G401 (cell line): ENCODE measurements at places on chromosomes 3 and 15. TPM values are rescaled to one million over a fixed set of nuclear protein-coding genes. Genes with fewer than 3 reads are reported as not detected.
A peak's percentile ranks its signal among the peaks of the same experiment; 100 is the strongest.

DNA sequence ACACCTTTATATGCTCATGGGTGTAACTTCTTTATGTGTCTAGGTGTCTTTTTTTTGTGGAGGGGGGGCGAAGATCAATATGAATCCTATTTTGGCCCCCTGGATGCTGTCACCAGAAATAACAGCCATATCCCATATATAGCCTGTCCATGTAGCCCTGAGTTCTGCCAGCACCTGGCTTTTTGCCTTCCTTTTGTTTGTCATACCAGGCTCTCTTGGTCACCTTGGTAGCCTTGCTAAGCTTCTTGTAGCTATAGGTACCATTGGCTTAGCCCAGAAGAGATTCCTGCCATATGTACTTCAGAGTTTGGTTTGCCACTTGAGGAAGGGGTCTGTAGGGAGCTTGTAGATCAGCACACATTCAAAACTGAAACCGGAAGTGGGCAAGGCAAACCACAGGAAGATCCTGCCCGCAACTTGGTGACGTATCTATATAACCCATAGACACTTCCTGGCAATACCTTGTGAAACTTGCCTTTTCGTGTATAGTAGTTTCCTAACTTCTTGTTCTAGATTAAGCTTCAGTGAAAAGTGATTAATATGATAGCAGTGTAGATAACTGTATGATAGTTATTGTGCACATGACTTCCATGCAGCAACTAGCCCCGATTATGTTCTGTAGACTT, 11.9 kb downstream of the RASA2 start:
- no peak for DNase-seq

Gene STRA6
- 17.2 and 23.9 TPM in 2 replicates for total RNA-seq

Gene ROPN1
- not detected in 2 replicates for total RNA-seq

Gene BDH1
- 0.31 TPM in 1 of 2 replicates, not detected in the other for total RNA-seq

GRCh38 chr3:51338632-51339031, 46.5 kb upstream of the MANF start:
- DNase-seq: peak; percentile 92

GRCh38 chr15:56205061-56205876, 38.4 kb downstream of the RFX7 start:
- no peak for DNase-seq

Gene GHRL
- total RNA-seq: not detected in 2 replicates

Gene AMIGO3
- total RNA-seq: 1.1 and 2.2 TPM in 2 replicates

Gene GCHFR
- 829 and 1,388 TPM in 2 replicates for total RNA-seq

DNA sequence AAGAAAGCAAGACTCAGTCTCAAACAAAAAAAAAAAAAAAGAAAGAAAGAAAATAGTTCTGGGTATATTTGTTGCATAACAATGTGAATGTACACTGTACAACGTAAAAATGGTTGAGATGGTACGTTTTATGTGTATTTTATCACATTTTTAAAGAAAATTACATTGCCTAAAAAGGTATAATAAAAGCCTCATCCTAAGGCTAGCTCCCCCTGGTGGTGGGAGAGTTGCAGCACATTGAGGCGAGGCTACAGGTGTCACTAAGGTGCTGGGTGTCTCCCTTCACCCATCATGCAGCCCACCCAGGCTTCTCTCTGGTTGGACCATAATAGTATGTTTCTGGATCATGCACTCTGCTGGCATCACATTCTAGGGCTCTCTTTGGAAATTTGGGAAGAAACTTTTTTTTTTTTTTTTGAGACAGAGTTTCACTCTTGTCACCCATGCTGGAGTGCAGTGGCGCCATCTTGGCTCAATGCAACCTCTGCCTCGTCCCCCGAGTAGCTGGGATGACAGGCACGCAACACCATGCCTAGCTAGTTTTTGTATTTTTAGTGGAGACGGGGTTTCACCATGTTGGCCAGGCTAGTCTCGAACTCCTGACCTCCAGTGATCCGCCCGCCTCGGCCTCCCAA, 12.4 kb upstream of the RAB11A start:
- peak; percentile 30 for DNase-seq

- DNase-seq: no peak
Observed at GRCh38 chr15:62901909-62902546, 140.5 kb upstream of the TPM1 start.

GRCh38 chr3:65830948-65831732, 207.6 kb downstream of the MAGI1 start:
- no peak for DNase-seq

- DNase-seq: peak; percentile 82
Observed at GRCh38 chr3:2876362-2876761, 233.8 kb downstream of the IL5RA start.

DNA sequence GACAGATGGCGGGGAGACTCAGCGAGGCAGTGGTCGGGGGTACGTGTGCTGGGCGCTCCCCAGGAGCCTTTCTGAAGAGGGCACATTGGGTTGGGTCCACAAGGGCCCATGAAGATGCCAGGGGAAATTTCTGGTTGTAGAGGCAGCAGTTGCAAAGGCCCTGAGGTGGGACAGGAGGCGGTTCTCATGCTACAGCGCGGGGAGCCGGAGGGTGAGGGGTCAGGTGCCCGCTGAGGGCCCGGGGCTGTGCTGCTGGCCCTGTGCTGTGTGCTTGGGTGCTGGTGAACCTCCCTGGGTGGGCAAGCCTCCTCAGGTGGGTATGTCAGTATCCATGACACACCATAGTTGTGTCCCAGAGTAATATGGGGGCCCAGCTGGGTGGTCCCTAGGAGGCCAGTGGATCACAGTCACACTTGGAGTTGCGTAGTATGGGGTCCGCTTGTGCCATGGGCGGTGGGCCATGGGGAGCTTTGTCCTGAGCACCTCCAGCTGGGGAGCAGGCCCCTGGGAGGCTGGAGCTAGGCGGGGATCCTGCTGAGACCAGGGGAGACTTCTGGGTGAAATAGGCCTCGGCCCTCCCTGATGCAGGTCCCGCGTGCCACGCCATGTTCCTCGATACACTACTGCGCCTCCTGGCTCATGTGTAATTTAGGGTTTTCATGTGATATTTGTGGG, 44.3 kb downstream of the PLXNA1 start:
- no peak for DNase-seq

DNA sequence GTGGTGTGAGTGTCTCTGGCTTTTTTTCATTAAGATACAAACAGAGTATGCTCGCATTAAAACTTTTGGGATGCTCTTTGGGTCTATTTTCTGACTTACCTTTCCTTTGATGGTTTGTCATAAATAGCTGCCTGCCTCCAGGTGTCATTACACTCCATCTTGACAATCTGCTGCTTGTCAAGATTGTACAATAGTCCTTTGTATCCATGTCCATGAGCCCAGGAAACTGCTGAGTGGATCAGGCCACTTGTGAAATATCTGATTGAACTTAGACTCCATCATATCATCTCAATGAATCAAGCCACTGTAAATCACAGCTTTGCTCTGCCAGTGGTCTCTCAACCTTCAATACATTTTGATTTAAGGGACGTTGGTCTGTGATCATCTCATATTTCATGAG, 135.2 kb downstream of the ECT2 start:
- DNase-seq: no peak

DNA sequence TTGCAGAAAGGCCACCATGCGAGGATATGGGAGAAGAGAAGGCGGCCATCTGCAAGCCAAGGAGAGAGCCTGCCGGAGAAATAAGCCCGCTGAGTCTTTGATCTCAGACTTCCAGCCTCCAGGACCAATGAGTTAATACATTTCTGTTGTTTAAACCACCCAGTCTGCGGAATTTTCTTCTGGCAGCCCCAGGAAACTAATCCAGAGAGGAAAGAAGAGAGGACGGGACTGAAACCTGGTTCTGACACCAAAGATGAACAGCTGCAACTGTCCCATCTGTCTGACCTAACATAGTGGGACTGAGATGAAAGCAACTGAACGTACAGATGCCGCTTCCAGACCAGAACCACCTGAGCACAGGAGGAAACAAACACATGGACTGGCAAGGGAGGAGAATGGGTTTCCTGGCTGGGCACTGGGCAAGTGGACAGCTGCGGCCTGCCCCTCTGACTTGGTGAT, 32.3 kb downstream of the VGLL4 start:
- no peak for DNase-seq

GRCh38 chr15:25786040-25786439, 77.1 kb downstream of the ATP10A start:
- no peak for DNase-seq

DNA sequence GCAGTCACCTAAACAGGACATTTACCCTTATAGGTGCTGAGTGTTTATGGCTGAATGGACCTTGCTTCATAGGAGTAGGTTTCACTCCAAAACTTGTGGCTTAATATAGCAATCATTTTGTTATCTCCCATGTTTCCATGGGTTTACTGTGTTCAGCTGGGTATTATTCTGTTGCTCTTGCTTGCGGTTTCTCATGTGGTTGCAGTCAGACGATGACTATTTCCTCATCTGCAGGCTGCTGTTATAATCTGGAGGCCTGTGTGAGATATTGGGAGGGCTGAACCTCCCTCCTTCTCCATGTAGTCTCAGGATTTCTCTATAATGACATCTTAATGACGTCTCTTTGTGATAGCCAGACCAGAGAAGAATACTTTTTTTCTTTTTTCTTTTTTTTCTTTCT, 98.1 kb downstream of the ZPLD1 start:
- DNase-seq: no peak

GRCh38 chr3:193842832-193843473, 249.9 kb downstream of the OPA1 start:
- no peak for DNase-seq

DNA sequence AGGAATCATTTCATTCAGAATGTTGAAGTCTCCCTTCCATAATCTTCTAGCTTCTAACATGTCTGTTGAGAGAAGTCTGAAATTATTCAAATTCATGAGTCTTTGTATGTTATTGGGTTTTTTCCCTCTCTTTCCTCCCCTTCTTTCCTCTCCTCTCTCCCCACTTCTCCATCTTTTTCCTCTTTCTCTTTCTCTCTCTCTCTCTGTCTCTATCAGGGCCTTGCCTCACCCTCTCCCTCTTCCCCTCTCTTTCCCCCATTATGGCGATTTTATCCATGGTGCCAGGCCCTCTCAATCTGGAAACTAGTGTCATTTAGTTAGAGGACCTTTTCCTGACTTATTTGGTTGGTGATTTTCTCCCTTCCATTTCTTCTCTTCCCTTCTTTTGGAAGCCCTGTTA, 147.3 kb downstream of the SST start:
- no peak for DNase-seq

Gene PARP6
- total RNA-seq: 14.6 and 30.4 TPM in 2 replicates

GRCh38 chr3:45225465-45226205, 452 bp downstream of the TMEM158 start:
- DNase-seq: no peak

Gene MYH15
- under 0.01 TPM in 1 of 2 replicates, not detected in the other for total RNA-seq

DNA sequence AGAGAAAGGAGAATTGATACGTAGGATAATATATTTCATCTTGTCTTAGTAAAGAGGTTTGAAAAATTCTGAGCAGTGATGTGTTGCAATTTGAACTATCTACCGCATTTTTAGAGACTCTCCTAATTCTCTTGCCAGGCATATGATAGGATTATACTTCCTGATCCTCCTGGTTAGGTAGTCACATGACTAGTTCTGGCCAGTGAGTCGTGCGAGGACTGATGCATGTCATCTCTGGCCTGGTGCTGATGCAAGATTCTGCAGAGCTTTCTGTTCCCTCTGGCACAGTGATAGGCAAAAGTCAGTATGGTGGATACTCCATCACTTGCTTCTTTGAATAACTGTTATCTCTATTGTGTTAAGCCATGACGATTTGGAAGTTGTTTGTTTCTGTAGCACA, 277.6 kb upstream of the NAALADL2 start:
- DNase-seq: no peak

DNA sequence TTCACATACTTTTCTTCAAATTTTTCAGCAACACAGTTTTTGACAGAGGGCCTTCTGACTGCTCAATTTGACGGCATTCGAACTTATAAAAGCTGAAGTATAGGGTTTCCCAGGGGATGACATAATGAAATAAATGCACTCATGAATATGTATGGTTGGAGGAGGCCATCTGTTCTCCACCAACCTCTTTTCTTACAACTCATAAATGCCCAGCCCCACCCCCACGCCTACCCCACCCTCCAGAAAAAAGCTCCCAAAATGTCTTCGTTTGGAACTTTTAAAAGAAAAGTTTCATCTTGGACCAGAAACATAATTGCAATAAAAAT, 211.6 kb upstream of the LRRN1 start:
- DNase-seq: no peak

GRCh38 chr3:128080323-128081080, 28.3 kb downstream of the SEC61A1 start:
- DNase-seq: no peak

Gene CFAP44
- 1.7 and 2.3 TPM in 2 replicates for total RNA-seq

Gene FSIP1
- total RNA-seq: 0.41 and 0.92 TPM in 2 replicates

DNA sequence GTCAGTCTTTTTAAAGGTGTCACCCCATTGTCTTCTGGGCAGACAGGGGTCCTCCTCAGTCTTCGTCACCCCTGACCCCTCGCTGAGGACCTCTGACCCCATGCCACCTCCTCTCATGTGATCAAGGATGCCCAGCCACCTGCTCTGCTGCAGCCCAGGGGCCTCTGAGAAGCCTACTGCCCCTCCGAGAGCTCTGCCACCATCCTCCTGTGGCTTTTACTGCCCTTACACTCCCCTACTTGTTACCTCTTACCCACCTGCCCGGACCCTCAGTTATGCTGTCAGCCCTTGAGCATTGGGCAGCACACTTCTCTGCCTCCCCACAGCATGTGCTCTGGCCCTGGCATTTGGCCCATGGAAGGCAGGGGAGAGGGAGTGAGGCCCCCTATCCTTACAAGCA, 123.2 kb downstream of the LRRK1 start:
- DNase-seq: no peak

DNA sequence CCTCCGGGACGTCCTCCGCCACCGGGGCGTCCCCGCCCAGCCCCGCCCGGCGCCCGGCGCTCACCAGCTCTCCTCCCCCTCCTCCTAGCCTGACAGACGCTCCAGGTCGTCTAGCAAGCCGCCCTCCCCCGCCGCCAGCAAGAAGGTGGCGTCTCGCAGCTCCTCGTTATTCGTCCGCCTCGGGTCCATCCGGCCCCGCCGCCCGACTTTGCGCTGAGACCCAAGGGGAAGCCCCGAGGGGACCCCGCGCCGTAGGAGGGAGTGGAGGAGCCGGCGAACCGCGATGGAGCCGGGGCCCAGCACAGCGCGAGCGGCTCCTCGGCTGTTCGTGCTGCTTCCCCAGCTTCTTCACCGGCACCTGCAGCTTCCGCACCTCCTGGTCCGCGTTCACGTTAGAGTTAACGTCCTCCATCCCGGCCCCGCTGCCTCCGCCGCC, 26.3 kb upstream of the MTHFS start:
- DNase-seq: peak; percentile 57

GRCh38 chr15:33136353-33136752, 58.2 kb downstream of the FMN1 start:
- DNase-seq: no peak

GRCh38 chr3:129144786-129145185, 16.1 kb downstream of the ISY1 start:
- no peak for DNase-seq

GRCh38 chr15:32918547-32918946, 200.7 kb downstream of the GREM1 start:
- DNase-seq: no peak

GRCh38 chr3:115615001-115615814, 8.1 kb upstream of the GAP43 start:
- peak; percentile 75 for DNase-seq

Gene CIDEC
- total RNA-seq: not detected in 2 replicates

GRCh38 chr3:197811343-197811742, 20.3 kb downstream of the LRCH3 start:
- no peak for DNase-seq

- DNase-seq: peak; percentile 97
Observed at GRCh38 chr3:142973217-142974009, 9.9 kb upstream of the PAQR9 start.

- no peak for DNase-seq
Observed at GRCh38 chr3:120875507-120875906, 32.5 kb upstream of the STXBP5L start.

Gene INSYN1
- 22.2 and 28.4 TPM in 2 replicates for total RNA-seq

GRCh38 chr15:80436511-80437307, 32.5 kb downstream of the ARNT2 start:
- DNase-seq: no peak

Gene DLEC1
- not detected in 2 replicates for total RNA-seq
